ENCODE measurements at places on chromosomes 4 and X. TPM values are rescaled to one million over a fixed set of nuclear protein-coding genes. Genes with fewer than 3 reads are reported as not detected.

PNMA6F gene
- not detected for total RNA-seq

DNA sequence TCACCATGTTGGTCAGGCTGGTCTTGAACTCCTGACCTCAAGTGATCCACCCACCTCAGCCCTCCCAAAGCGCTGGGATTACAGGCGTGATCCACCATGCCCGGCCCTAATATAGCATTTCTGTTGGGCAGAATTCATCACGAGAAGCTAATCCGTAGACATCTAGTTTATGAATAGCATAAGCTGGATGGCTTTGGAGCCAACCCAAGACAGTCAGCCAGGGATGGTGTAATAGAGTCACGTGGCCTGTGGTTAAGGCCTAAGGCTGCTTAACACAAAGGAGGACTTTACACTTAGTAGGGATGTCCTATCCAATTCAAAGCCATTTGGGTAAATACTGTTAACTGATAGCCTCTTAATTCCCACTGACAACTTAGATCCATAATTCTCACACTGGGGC, 173.6 kb downstream of the RAP1GDS1 start:
- DNase-seq, result no peak

DNA sequence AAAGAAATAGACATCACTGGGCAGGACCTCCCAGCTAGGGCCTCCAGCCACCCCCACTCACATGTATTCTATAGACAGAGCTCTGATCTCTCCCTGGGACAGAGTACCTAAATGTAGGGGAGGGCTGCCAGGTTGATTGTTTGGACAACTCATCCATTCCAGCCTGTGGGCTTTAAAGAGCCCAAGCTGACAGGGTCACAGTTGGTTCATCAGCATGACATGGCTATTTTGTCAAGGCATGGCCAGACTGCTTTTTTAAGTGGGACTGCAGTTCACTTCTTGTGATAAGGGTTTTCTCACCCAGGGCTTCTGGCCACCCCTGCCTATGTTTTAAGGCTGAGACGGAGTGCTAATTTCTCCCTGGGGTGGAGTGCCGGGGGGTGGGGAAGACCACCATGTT, 63.3 kb downstream of the KLHL4 start:
- no peak for DNase-seq

GRCh38 chr4:36006226-36006625, 238.1 kb downstream of the ARAP2 start:
- DNase-seq, result no peak

GRCh38 chrX:131366407-131366806, 77.3 kb upstream of the IGSF1 start:
- DNase-seq, result no peak

All from H7 (cell line).